ENCODE measurements at places on chromosomes 4 and X.

- no peak for DNase-seq
Measured at GRCh38 chr4:27326991-27327390, 466.4 kb downstream of the STIM2 start.

- no peak for DNase-seq
Measured at GRCh38 chr4:119543187-119543586, 85.4 kb downstream of the PDE5A start.

DNA sequence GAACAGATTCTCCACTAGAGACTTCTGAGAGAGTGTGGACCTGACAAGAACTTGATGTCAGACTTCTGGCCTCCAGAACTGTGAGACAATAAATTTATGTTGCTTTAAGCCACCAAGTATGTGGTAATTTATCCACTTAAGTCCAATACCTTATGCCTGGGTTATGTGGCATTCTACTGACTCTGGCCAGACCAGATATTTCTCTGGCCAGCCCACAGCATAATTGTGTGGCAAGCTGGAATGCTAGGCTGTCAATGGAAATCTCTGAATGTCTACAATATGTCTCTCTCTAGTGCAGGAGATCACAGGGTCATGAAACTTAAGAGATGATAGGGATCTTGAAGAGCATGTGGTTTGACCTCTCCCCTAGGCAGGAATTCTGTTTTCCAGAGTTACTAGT, 251.0 kb downstream of the ZNF674 start:
- no peak for DNase-seq

DNA sequence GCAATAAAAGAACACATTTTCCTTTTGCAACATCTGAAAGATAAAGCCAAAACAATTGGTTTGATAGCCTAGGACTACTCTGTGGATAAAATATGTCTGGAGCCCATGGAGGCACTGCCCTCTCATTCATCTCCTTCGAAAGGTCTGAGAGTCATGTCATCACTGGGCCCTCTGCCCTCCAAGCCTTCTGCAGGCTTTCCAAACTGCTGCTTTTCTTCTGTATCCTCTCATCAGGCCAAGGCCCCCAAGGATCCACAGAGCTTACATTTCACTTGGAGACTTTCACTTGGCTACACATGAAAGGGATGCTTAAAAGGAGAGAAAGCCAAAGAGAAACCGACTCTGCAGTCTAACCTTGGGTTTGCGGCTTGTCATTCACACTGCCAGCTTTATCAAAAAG, 109.9 kb downstream of the SH3RF1 start:
- DNase-seq: no peak

DNA sequence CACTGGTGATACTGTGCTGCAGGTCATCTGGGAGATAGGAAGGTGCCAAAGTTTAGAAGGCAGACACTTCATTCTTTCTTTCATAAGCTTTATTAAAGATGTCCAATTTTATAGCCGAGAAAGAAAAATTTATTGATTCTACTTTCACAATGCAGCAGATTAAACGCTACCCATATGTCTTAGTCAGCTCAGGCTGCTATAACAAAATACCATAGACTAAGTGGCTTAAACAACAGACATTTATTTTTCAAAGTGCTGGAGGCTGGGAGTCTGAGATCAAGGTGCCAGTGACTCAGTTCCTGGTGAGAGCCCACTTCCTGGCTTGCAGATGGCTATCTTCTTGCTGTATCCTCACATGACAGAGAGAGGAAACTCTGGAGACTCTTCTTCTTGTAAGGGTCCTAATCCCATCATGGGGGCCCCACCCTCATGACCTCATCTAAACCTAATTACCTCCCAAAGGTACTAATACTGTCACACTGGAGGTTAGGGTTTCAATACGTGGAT, 33.4 kb upstream of the KLHL34 start:
- DNase-seq: no peak

- DNase-seq: no peak
Measured at GRCh38 chrX:130504019-130504418, 102.2 kb downstream of the RBMX2 start.

DNA sequence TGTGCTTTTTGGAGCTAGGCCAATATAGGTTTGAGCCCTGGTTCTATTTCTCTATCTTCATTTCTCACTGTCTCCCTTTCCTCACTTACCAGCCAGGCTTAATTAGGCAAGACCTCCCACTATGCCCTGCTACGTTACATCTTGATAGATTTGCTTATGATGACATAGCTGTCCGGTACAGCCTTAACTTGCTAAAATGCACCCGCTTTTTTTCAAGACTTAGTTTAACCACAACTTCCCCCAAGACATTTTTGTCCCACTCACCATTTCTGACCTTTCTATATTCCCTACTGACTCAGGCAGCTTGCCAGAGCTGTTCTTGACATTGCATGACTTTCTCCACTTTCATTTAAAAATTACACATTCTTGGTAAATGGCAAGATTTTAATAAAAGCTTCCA, 152.6 kb downstream of the MID1 start:
- DNase-seq: no peak

DNA sequence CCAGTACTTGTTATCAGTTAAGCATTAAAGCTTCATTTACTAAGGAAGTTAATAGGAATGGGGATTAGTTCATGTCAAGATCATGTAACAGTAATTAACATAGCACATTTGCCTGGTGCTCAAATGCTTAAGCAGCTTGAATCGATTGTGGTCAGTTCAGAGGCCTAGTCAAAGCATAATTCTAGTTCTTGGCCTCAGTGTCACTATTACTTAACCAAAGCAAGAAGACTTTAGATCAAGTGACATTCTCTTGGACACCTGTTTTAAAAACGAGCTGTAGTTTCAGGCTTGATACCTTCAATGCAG, 115.2 kb upstream of the BMPR1B start:
- DNase-seq: no peak

DNA sequence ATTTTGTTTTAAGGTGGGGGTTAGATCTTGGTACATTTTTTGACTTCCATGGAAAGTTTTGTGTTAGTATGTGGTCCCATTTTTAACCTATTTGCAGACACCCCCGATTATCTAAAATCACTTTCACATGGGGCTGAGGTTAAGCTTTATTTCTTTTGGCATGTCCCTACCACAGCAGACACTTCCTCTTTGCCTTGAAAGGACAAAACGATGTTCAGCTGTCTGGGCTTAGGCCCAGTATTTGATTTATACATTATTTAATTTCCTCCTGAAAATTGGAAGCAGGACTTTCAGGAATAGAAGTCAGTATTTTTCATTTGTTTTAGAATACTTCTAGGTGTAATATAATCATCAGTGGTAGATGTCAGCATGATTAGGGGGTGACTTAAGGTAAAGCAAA, 112.4 kb upstream of the SPRY1 start:
- no peak for DNase-seq

DNA sequence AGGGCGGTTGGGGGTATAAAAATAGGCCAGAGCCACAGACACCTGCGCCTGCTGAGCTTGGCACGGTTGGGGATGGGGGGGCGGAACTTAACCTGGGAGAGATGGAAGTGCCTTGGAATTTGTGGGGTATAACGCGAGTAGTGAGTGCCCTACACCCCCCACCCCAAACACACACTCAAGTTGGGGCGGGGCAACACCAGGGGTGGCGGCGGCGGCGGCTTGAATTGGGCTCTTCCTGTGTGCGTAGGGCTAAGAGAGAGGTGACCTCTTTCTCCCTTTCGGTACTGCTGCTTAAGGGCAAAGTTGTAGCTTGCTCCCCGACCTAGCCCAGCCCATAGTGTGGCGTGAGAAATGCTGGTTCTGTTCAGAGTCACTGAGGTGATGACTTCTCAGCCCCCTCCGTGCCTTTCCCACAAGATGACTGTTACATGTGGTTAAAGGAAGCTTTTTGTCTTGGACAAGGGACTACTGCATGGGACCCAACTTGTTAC, 839 bp downstream of the STK26 start:
- DNase-seq: no peak

DNA sequence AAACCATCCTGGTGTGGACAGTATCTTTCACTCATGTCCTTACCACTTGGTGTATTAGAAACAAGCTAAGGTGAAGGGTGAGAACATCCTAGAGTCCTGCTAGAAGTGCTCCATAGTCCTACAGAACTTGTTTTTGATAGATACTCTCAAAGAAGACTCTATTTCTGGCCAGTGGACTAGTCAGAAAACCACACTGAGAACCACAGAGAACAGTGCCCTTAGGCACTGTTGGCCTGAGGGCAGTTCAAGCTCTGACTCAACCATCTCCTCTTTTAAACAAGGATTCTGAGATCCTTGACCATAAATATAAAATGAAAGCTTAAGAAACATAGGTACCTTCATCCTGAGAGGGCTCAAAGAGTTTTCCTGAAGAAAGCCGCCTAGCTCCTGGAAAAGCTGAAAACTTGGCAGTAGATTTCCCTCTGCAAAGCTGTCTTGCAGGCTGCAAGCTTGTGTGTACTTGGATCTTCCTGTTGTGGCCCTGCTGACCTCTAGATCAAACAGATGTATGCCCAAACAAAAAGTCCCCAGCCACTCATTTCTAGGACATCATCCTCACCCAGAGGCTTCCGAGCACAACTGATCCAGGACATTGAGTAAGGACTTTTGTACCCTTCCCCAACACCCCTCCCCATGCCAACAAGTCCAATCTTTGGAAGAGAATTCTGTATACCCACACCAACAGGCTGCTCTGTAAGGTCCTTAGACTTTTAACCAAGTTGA, 111.6 kb upstream of the CXCL13 start:
- DNase-seq: no peak

GRCh38 chrX:41923978-41924683, 777 bp upstream of the CASK start:
- no peak for DNase-seq

- no peak for DNase-seq
Measured at GRCh38 chr4:53595204-53595603, 3.9 kb upstream of the LNX1 start.

- no peak for DNase-seq
Measured at GRCh38 chr4:143558286-143558685, 44.8 kb downstream of the SMARCA5 start.

- no peak for DNase-seq
Measured at GRCh38 chrX:123731258-123731986, 1.4 kb downstream of the THOC2 start.

- no peak for DNase-seq
Measured at GRCh38 chr4:159269956-159270355, 167.1 kb downstream of the RAPGEF2 start.

- DNase-seq: no peak
Measured at GRCh38 chr4:165355900-165356300, 22.9 kb upstream of the CPE start.

GRCh38 chr4:20554134-20554533, 146.1 kb upstream of the PACRGL start:
- DNase-seq: no peak

GRCh38 chr4:8176547-8177399, 18.2 kb upstream of the ABLIM2 start:
- no peak for DNase-seq

- no peak for DNase-seq
Measured at GRCh38 chrX:9681422-9681821, 84.2 kb downstream of the GPR143 start.
